ENCODE measurements at places on chromosomes 3 and 15.

- DNase-seq, result no peak
Observed at GRCh38 chr3:194573680-194574437, 59.4 kb downstream of the TMEM44 start.

DNA sequence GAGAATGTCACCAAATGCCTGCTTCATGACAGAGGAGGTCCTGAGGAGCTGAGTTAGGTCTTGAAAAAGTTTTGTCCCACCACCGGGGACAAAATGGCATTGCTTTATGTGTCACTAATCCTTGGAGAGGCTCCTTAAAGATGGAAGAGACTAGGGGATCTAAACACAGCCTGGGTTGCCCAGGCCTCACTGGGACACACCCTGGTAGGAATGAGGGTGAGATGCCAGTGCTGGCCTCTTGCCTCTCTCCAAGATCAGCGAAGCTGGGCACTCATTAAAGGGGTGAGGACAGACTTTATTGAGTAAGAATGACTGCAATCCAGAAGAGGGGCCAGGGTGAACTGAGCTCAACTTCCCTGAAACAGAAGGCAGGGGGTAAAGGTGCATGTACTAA lies 58.5 kb upstream of the KLF13 start:
- peak; percentile 71 for DNase-seq

DNA sequence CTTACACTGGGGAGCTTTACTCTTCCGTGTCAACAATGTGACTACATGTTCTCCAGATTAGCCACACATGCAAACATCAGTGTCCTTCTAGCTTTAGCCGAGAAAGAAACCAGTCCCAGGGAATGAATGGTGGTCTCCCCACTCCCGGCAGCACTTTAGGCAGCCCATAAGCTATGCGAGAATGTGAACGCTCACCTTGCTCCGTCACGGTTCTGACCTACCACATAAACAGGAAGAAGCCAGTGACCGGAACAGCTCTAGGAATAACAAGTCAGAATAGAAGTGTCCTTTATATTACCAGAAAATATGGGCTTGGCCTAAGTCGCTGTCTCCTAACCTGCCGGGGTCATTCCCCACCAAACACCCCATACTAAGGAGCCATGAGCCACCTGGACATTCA lies 98.0 kb upstream of the ABHD17C start:
- no peak for DNase-seq

GRCh38 chr15:63442080-63442479 lies 60.4 kb upstream of the CA12 start:
- DNase-seq, result no peak

DNA sequence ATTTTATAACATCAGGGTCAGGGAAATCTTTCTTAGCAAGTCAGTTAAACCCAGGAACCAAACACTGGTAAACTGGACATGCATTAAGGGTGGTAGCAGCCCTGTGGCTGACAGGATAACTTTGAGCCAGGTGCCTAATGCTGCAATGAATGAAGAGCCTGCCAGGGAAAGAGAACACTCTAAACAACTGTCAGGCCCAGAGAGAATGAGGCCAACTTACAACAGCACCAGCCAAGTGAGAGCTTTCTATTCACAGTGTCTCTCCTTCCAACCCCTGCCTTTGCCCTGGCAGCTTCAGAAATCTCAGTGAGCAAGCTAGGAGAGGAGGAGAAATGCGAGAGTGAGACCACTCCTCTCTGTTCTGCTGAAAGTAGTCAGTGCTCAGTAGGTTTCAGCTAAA lies 50.4 kb upstream of the ATP2C1 start:
- DNase-seq, result no peak

DNA sequence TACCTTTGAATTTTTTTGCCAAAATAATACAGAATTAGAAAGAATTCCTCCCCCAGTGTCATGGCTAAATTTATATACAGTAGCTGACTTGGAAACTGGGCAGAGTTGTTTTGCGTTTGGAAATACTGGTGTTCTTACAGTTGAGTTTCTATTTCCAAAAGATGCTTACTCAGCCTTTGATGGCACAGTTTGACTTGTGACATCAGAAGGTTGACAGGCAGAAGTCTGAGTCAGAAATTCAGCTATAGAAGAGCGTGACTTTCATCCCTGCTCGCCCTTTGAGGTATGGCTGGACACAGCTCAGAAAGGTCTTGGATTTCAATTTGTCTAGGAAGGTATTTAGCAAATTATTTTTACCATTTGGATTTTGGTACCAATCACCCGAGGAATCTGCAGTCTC lies 175.8 kb downstream of the VGLL4 start:
- no peak for DNase-seq

DNA sequence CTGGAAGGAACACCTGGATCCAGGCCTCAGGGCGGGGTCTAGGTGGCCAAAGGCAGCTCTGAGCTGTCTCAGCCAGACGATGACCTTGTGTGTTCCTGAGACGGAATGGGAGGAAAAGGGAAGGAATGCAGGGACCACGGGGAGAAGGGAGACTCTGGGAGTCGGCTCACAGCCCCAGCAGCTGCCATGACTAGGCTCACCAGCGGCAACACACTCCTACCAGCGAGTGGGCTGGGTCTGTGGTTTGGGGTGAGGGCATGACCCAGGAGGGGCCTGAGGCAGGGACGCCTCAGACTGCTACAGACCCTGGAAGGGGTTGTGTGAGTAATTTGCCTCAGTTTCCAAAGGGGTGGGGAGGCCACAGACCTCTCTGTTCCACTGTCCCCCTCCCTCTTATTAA lies 19.8 kb downstream of the IQSEC1 start:
- DNase-seq, result no peak

- no peak for DNase-seq
Observed at GRCh38 chr3:57727106-57727505, 29.0 kb upstream of the SLMAP start.

- no peak for DNase-seq
Observed at GRCh38 chr3:149271669-149272068, 50.0 kb upstream of the CP start.

DNA sequence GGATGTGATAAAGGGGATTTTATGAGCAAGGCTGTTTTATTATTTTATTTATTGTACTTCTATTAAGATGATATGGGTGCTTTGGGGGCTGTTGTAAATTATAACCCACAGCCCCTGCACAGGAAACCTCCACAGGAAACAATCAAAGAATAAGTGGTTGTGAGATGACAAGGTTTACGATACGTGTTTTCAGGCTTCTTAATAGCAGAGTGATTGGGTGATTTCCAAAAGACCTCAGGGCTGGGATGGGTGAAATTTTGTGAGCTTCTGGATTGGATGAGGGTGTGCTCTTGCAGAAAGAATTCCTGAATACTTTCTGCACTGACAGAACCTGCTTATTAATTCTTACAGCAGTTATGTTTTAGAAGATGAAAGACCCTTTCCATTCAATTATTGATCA lies 21.4 kb downstream of the CHL1 start:
- no peak for DNase-seq

GRCh38 chr15:69982037-69982436 lies 115.7 kb downstream of the TLE3 start:
- no peak for DNase-seq

- DNase-seq, result peak; percentile 68
Observed at GRCh38 chr3:196837819-196838420, 29.8 kb upstream of the SENP5 start.

DNA sequence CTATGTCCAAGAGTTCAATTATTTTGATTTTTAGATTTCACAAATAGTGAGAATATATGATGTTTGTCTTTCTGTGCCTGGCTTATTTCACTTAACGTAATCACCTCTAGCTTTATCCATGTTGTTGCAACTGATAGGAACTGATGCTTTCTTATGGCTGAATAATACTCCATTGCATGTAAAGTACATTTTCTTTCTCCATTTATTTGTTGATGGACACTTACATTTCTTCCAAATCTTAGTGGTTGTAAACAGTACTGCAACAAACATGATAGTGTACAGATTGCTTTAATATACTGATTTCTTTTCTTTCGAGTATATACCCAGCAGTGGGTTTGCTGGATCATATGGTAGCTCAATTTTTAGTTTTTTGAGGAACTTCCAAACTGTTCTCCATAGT lies 600.6 kb upstream of the SEMA6D start:
- no peak for DNase-seq

DNA sequence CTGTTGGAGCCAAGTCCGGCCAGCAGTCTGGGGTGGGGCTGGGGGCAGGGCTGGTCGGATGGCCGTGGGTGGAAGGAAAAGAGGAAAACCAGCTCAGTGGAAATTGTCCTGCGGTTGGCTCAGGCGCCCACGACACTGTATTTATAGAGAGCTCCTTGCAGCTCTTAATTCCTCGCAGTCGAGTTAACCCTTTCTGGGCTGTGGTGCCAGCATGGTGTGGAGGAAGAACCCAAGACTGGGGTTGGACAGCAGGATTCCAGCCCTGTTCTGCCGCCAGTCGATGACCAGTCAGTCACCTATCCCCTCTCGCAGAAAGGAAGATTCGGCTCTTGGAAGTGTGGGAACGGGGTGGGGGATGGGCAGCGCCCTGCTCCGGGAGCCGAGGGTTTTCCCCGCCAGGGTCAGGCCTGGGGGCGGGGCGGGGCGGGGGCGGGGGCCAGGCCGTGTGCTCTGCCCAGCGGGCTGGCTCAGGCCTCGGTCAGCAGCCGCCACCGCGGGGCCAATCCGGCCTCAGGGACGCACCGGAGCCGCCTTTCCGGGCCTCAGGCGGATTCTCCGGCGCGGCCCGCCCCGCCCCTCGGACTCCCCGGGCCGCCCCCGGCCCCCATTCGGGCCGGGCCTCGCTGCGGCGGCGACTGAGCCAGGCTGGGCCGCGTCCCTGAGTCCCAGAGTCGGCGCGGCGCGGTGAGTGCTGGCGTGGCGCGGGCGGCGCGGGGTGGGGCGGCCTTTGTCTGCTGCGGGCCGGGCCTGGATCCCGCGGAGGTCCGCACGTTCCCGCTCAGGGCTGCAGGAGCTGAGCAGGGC lies at the start of gene CD276:
TSS of gene CD276 (plus strand) at position 607 of the 804 bp plus-strand sequence. CDS start 15,257 bp downstream, outside the sequence.
- peak; percentile 90 for DNase-seq

DNA sequence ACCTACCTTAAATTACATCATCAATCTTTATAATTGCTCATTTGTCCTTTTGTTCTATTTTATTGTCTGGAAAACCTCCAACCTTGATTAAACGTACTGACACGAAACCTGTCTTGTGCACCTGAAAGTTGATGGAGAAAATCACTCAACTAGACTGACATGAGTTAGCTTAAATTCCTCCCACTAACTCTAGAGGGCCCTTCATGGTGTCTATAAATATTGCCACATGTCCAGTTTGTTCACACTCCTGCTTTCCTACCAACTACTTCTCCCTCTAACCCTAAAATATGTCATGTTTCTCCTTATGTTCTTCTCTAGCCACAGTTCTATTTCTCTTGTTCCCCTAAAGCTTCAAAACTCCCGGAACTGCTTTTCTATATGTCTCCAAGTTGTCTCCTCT lies 59.8 kb upstream of the SGO1 start:
- DNase-seq, result no peak

GRCh38 chr3:64203216-64203615 lies 22.1 kb downstream of the PRICKLE2 start:
- no peak for DNase-seq

DNA sequence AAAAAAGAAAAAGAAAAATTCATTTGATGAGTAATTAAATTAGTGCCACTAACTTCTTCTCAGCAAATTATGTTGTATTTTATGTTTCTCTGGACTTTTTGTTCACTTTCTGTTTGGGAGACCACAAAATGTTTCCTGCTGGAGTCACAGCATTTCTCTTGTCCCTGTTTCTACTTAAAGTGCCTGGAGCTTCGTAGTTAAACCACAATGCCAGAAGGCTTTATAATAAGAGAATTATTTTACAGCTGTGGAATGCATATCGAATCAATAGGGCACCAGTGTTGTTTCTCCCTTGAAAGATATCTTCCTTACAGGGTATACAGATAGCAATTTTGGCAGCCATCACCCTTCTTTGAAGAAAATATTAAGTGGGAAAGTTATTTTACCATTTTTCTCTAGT lies 3.2 kb downstream of the DTWD1 start:
- DNase-seq, result no peak

GRCh38 chr15:80480171-80480811 lies 76.1 kb downstream of the ARNT2 start:
- no peak for DNase-seq

DNA sequence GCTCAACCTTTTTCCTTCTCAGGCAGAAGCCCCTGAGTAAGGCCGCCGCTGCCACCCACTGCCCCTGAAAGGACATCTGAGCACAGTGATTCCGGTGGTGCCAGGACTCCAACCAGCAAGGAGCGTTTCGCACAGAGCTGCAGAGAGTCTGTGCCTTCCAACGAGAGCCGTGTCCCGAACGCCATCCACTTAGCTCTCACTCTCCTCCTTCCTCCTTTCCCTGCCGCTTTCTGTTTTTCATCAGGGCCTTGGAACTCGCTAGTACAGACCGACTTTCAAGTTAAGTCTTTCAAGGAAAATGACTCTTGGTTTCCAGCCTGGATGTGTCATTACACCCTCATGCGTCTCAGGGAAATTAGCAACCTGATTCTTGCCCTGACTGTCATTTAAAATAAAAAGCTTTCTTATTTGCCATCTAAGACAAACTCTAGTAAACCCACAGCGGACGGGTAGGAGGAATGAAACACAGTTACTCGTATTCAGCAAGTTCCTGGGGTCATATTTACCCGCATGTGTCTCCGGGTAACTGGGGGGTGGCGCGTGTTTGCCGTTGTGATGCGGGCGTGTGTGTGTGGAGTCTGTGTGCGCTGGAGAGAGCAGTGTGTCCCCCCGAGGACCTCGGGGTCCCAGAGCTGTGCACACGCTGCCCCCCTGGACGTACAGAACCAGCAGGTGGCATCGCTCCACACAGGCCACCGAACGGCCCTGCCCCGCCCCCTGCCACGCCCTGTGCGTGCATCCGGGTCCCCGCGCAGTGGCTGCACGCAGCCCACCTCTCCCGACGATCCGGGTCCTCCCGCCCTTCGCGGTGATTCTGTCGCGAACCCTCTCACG lies 30.4 kb upstream of the ALDH1A3 start:
- DNase-seq, result peak; percentile 62

GRCh38 chr15:69508659-69509058 lies 56.0 kb downstream of the RPLP1 start:
- DNase-seq, result no peak

- no peak for DNase-seq
Observed at GRCh38 chr3:88019024-88019423, 39.8 kb downstream of the CGGBP1 start.

DNA sequence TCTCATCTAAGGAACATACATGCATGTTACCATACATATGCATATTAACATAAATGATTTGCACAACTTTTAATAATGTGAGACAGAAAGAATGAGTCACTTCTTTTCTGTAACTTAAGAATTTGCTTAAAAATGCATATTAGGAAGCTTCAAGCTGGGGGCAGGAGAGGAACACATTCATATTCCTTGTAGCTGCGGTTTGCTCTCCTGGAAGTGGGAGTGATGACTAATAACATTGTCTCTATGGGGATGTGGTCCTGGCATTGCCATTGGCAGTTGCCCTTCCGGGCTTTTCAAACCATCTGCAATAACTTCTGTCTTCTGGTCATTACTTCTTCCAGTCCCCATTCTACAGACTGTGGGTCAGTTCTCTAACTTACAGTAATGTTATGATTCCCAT lies 15.6 kb downstream of the CHST2 start:
- DNase-seq, result no peak

DNA sequence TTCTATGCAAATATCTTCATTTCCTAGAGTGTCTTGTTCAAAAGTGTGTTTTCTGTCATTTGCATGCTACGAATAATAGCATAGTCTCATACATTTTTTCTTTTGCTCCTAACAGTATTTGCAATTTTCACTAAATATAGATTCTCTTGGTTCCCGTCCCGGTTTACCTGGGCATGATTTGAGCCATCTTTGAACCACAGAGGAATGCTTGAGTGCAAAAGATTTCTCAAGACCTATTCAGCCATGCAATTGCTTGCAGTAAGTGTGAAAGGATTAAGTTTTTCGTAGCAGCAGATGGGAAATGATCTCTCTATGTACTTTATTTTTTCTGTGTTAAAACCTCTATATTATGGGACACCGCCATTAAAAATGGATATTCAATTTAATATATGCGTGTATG lies 733.0 kb downstream of the ZPLD1 start:
- no peak for DNase-seq
